ENCODE measurements at places on chromosomes 13 and 19. TPM values are rescaled to one million over a fixed set of nuclear protein-coding genes. Genes with fewer than 3 reads are reported as not detected.

Gene SIGLECL1
- not detected for total RNA-seq

Gene IRF2BP1
- 14.5 TPM for total RNA-seq

Gene PLD3
- 137 TPM for total RNA-seq

Gene KISS1R
- total RNA-seq = not detected

Gene TMEM205
- 35.3 TPM for total RNA-seq

Gene COX6B1
- 238 TPM for total RNA-seq

Gene GARIN5B
- not detected for total RNA-seq

Gene IGSF23
- not detected for total RNA-seq

Gene GPC6
- total RNA-seq = 10.9 TPM

Gene SARS2
- 7.0 TPM for total RNA-seq

Gene DHX34
- 8.1 TPM for total RNA-seq

DNA sequence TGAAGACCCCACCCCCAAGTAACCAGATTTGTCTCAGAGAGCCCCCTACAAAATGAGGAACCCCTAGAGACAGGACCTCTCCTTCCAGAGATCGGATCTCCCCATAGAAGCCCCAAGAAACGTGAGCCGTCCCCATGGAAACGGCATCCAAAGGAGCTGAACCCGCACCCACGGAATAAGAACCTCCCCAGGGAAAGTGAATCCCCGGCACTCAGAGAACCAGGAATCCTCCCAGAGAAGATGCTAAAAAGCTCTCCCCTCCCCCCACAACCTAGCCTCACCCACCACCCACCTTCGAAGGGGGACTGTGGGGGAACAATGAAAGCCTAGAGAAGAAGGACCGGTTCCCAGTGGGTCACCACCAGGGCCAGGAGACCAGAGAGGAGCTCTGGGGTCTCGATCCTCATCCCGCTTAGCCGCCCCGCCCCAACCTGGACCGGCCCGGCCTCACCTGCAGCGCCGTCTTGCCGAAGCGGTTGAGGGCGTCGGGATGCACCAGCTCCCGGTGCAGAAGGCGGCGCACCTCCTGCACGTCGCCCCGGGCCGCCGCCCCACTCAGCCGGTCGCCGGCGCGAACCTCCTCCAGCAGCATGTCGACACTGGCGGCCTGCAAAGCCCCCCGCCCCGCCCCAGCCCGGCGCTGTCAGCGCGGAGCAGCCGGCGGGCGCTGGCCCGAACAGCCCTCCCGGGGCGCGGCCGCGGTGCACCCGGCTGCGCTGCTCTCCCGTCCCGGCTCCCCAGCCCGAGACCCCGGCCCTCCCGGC is 535 bp downstream of the CDKN2D start:
- DNase-seq = no peak

DNA sequence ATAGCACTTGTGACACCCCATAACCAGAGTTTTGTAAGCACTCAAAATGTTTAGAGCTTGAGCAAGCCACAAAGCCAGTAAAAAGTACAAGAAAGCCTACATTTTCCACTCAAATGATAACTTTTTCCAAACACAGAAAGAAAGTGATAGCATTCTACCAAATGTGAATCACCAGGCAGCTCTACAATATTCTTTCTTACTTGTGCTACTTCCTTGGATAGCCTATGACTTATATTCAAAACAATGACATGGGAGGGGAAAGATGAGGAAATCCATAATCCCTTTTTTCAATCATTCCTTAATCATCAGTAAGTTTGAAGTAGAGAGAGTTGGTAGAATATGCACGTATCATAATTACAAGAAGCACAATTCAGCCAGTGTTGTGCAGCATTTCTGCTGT is 650.8 kb upstream of the PCDH9 start:
- DNase-seq = no peak

DNA sequence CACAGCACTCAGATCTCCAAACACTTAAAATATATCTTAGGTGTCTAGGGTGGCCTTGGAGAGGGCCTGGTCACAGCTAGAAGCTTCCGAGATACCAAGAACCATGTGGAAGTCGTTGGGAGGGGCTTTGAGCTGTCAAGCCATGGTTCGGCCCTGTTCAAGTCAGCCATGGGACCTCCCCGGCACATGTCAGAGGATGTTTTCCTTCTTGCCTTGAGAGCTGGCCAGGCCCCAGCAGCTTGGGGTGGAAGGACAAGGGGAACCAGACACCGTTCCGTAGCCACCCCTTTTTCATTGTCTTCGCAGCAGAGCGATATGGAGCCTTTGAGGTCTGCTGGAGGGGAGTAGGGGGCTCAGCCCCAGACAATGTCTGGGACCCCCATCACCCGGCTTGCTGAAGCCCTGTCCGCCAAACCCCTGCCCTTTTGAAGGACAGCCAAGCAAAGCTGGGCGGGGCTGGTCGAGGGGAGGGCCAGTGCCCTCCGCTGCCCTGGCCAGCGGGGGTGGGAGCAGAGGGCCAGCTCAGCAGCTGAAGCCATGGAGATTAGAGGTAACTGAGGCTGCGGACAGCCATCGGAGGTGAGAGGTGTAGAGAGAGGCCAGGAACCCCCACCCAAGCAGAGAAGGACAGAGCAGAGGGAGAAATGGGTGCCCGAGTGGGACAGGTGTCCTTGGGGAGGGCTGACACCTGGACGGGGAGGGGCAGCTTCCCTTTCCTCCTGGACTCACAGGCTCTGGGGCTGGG is 435 bp downstream of the KLK11 start:
- no peak for DNase-seq

- no peak for DNase-seq
Observed at GRCh38 chr13:28031220-28031895, 42.9 kb upstream of the URAD start.

- no peak for DNase-seq
Observed at GRCh38 chr19:41705393-41706174, 2.8 kb upstream of the CEACAM5 start.

- no peak for DNase-seq
Observed at GRCh38 chr13:53326716-53327115, 298.1 kb downstream of the OLFM4 start.

GRCh38 chr19:10887616-10888367 is 16.4 kb downstream of the CARM1 start:
- no peak for DNase-seq

DNA sequence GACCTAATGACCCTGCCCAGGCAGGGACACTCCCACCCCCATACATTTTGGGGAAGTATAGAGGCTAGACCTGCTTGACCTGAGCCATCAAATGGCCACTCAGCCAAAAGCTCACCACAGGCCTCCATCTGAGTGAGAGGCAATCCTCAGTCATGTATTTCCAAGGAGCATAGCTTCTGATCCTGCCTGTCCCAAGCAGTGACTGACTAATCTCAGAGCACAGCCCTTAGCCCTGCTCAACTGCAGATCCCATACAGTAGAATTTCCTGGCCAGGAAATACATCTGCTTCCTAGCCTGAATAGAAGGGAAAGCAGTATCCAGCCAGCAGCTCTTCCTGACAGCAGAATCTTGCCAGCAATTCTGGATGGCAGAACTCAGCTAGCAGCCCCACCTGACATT is 880.6 kb upstream of the GPC6 start:
- no peak for DNase-seq

GRCh38 chr13:40207001-40207478 is 459.4 kb downstream of the FOXO1 start:
- no peak for DNase-seq

DNA sequence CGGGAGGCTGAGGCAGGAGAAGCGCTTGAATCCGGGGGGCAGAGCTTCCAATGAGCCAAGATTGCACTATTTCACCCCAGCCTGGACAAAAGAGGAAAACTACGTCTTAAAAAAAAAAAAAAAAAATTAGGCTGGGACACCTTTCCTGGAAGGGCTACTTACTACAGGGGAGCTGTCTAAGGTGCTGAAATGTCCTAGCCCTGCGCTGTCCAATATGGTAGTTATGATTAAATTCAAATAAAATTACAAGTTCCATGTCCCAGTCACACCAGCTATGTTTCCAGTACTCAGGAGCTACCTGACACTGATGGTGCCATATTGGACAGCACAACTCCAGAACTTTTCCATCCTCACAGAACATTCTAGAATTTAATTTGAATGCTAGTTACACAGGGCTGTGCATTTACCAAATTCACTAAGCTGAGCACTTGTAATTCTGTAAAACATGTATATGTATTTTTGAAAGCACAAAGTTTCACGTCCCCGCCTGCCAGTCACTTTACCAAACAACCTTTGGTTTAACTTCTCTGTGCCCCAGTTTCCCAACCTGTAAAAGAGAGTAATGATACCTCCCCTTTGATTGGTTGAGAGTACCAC is 9.2 kb upstream of the ZSCAN22 start:
- no peak for DNase-seq

- no peak for DNase-seq
Observed at GRCh38 chr19:3593156-3593555, 7.9 kb downstream of the GIPC3 start.

DNA sequence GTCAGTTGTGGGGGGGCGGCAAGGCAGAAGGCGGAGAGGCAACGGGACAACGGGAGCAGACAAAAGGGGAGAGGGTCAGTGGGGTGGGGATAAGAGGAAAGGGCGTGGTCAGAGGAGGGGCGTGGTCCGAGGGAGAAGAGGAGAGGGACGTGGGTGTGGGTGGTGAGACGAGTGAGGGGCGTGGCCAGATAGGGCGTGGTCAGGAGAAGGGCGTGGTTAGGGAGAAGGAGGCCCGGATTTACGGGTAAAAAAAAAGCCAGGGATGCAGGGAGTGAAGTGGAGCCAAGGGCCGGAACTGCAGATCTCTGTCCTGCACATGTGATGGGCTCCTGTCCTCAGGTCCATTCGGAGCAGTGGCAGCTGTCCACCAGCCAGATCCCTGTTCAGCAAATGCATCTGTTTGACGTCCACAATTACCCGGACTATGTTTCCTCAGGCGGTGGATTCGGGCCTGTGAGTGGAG is 21.5 kb downstream of the CPT1C start:
- DNase-seq = no peak

- no peak for DNase-seq
Observed at GRCh38 chr19:39765091-39766076, 13.3 kb upstream of the LEUTX start.

GRCh38 chr13:29993196-29993595 is 142.8 kb upstream of the UBL3 start:
- no peak for DNase-seq

- no peak for DNase-seq
Observed at GRCh38 chr13:87982400-87982799, 311.2 kb downstream of the SLITRK5 start.
